ENCODE measurements at places on chromosomes 6 and 20. TPM values are rescaled to one million over a fixed set of nuclear protein-coding genes. Genes with fewer than 3 reads are reported as not detected.

- no peak for DNase-seq
Observed at GRCh38 chr6:7938562-7939183, 28.1 kb upstream of the TXNDC5 start.

DNA sequence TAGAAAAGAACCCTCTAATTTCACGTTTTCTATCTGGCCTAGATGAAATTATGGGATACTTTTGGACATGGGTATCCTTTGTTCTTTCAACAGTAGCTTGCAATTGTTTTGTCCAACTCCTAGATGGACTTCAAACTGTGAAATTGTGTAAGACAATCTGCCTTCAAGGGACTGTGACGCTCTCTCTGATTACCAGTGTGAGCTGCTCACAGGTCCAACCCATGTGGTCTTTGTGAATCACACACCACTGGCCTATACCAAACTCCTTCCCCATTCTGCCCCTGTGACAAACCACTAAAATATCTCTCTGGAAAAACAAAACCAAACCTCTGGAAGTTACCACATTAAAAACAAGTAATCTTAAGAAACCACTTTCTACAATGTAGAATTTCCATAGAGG is 59.5 kb downstream of the NINL start:
- no peak for DNase-seq

DNA sequence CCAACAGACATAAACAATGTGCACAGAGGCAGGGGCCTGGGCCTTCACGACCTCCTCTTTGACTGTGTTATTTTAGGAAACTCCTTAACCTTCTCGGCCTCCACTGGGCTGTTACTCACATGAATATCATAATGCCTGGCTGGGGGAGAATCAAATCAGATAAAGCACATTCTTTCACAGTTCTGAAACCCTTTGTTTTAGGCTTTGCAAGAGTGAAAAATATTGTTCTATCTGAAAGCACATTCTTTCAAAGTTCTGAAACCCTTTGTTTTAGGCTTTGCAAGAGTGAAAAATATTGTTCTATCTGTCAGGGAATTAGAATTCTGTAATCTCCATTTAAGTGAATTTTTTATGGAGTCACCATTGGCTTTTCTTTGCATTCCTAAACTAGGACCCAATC is 50.7 kb upstream of the SYNDIG1 start:
- DNase-seq: no peak

GRCh38 chr20:58790454-58790853 is 60.2 kb downstream of the GNAS-AS1 start:
- DNase-seq: no peak

- no peak for DNase-seq
Observed at GRCh38 chr20:63495167-63495720, 3.6 kb downstream of the EEF1A2 start.

GRCh38 chr6:127117979-127118297 is 533 bp upstream of the RSPO3 start:
- DNase-seq: no peak

The OVOL2 gene
- total RNA-seq: not detected

- DNase-seq: peak; percentile 73
Observed at GRCh38 chr6:121485359-121485811, 49.9 kb downstream of the GJA1 start.

DNA sequence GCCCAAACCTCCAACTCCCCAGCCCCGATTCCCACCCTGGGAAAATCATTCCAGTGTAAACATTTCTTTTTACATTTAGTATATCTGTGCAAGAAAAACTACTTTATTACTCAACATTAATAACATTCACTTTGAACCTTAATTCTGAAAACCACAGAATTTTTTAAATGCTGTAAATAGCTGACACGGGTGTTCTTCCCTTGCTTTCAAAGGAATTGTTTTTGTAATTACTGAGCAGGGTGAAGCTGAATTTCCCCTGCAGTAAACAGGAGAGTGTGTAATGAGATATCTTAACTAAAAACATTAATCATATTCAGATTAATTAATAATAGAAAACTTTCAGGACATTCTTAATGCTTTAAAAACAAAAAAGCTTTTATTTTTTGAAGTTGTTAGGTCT is 99.3 kb upstream of the CITED2 start:
- no peak for DNase-seq

The NKAIN2 gene
- 4.6 TPM for total RNA-seq

GRCh38 chr20:42475773-42476172 is 713.9 kb downstream of the PTPRT start:
- DNase-seq: no peak

All from umbilical cord (tissue), 2 donors.